Stimulated activated CD8-positive, alpha-beta memory T cell treated with anti-CD3 and anti-CD28 coated beads, Interleukin-7, amount 100 ng/mL, for 1 hour (primary cell): ENCODE measurements at places on chromosomes 1 and 21.

DNA sequence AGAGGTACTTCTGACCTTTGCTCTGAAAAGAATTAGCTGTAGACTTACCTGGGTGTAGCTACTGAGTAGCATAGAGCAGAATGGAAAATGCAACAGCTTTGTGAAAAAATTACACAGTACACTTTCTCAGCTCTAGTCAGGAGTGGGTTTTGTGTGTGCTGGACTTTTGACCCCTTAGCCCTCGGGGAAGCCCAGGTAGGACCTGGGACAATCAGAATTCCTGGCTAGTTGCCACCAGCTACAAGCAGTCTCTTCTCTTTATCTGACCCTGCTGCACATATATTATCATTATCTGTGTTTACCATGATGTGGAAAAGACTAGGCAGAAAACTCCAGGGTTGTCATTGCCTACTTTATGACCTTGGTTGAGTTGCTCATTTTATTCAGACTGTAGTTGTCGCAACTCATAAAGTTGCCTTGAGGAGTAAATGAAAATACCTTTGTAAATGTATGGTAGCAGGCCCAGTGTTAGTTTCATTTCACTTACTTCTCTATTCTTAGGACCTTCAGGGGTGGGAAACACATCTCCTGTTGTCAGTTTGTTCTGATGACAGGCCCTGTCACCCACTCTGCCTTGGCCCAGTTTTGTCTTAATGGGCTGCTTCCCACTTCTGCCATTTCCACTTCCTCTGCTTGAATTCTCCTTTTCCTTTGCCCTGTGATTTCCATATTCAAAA, 5.4 kb downstream of the NEK7 start:
- DNase-seq: no peak

- DNase-seq: no peak
Observed at GRCh38 chr1:161235957-161236775, 1.8 kb downstream of the NR1I3 start.

DNA sequence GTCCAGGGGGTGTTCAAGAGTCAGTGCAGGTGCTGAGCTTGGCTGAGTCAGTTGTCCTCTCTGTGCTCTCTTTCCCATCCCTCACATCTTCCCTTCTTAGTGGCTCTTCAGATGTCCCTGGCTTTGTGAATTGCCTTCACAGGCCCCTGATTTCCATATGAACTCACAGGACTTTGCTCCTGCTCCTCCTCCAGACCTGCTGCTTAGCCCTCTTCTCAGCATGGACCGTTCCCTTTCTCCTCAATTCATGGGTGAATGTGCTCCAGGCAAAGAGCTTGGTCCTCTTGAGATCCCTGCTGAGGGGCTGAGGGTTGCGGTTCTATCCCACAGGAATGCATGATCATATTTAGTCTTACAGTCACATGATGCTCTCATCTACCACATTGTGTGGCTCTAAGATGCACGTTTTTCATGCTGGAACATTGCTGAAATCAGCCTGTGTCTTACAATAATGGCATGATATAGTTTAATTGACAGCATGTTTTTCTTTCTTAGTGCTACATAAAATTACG, 30.5 kb downstream of the CACNA1E start:
- no peak for DNase-seq

- no peak for DNase-seq
Observed at GRCh38 chr1:37476460-37477197, 2.2 kb downstream of the ZC3H12A start.

- no peak for DNase-seq
Observed at GRCh38 chr1:23521588-23521987, 9.4 kb downstream of the E2F2 start.

GRCh38 chr1:26961826-26962225, 1.6 kb upstream of the KDF1 start:
- DNase-seq: no peak

DNA sequence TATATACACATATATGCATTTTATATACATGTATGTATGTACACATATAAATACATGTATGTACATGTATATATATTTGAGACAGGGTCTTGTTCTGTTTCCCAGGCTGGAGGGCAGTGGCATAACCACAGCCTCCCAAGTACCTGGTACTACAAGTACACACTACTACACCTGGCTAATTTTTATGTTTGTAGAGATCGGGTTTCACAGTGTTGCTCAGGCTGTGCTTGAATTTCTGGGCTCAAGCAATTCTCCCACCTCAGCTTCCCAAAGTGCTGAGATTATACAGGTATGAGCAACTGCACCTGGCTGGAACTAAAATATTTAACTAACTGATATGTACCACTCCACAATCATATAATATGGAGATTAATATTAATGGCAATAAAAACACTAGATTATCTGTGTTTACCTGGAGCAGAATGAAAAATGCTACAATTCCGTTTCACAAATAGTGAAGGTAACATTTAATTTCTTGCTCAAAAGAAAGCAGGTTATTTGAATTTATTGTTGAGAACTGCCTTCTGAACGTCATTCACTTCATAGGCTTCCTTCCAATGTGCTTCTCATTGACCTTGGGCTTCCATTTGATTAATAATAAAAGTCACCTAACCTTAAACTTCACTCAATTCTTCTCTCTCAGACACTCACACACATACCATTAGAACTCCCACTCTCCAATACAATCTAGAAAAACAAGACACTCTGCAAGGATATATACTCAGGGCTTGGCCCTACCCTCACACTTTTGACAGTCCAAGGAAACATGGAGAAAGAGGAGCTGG, 57.0 kb downstream of the PTGER3 start:
- DNase-seq: no peak

GRCh38 chr1:210293171-210293607, 35.5 kb upstream of the HHAT start:
- DNase-seq: no peak
